Breast epithelium (tissue), 4 donors: ENCODE measurements at places on chromosomes 6 and 20. TPM values are rescaled to one million over a fixed set of nuclear protein-coding genes. Genes with fewer than 3 reads are reported as not detected.

Gene GMDS
- 7.5 TPM for total RNA-seq

Gene GPR63
- 0.98 TPM for total RNA-seq

Gene HLA-DMB
- 52.0 TPM for total RNA-seq

Gene C20orf202
- total RNA-seq = 0.33 TPM

- no peak for DNase-seq
These were observed 224.5 kb downstream of the FOXC1 start for GRCh38 chr6:1834207-1834606.

Gene GRM1
- total RNA-seq = not detected

- DNase-seq = no peak
These were observed 53.6 kb upstream of the AGPAT4 start for GRCh38 chr6:161327360-161327953.

DNA sequence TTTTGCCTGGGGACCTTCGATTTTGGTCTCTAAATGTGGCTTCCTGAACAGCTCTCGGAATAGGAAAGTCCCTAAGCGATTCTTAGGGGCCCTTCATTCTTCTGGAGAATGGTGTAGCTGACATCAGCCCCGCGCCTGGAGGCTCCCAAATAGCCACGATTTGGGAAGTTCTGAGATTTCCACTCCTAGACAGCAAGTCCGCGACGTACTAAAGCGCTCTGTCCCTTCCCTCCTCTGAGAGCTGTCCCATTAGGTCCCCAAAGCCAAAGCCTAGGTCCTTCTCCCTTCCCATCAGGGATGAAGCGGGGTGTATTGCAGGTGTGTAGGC lies 756 bp downstream of the MOXD1 start:
- no peak for DNase-seq
